ENCODE measurements at places on chromosomes 5 and 9.

DNA sequence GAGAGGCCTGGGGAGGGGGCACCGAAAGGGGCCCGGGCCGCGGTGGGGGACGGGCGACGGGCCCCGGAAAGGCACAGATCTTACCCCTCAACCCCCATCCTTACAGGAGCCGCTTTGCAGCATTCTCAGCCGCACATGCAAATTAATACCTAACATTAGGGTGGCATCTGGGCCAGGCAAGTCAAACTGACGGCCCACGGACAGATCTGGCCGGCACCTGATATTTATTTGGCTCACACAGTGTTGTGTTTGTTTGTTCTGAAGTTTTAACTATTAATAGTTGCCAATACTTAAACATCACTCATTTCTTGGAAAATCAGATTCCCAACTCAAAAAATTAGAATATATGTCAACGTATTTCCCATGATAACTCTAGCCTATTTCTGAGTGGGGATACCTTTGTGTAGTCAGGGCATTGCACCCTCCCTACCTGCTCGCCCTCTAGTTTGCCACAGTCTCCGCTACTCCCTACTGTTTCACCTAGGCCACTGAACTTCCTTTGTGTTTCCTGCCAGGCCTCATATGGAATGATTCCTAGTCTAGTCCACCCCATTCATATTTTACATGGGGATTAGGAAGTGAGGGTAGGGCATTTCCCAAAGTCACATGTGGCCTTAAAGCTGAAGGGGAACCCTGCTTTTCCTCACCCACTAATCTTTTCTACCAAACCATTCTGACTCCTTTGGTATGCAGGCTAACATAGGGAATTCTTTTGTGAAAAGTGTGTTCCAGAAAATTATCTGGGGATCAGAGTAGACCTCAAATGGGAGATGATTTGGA lies 71.9 kb upstream of the LARP1 start:
- DNase-seq, result no peak

GRCh38 chr9:95817205-95817604 lies 58.3 kb upstream of the ERCC6L2 start:
- DNase-seq, result no peak

GRCh38 chr5:143066556-143067281 lies 296.5 kb downstream of the ARHGAP26 start:
- peak; percentile 8 for DNase-seq

DNA sequence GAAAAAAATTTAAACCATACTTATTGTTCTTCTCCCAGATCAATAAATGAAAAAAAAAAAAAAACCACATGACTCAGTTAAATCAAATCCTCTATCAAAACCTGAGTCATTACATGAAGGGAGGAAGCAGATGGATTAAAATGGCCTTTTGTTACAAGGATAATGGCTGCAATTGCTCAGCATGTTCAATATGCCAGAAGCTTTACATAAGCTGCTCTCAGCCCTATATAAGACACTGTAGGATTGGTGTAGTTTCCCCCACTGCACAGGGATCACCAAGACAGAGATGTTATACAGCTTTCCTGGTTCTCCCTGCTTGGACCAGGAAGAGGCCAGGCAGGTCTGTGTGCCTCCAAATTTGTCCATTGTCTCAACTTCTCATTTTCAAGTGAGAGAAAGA lies 101.6 kb upstream of the MAP1B start:
- no peak for DNase-seq

DNA sequence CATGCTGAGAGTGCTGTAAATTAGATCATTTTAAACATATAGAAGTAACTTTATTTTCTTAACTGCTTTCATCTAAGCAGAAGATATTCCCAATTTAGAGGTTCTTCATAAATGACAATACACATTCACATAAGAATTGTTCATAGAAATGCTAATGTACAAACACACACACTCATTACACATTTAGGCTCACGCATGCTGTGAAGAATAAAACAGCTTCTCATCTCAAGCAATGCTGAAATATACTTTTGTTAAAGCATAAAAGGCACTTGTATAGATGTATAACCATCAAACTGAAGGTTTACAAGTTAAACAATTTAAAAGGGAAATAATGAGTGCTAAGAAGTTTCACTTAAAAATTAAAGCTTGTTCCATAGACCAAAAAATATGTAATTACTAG lies 18.1 kb upstream of the FTMT start:
- DNase-seq, result no peak

GRCh38 chr5:122145906-122146305 lies 16.6 kb downstream of the ZNF474 start:
- DNase-seq, result no peak

DNA sequence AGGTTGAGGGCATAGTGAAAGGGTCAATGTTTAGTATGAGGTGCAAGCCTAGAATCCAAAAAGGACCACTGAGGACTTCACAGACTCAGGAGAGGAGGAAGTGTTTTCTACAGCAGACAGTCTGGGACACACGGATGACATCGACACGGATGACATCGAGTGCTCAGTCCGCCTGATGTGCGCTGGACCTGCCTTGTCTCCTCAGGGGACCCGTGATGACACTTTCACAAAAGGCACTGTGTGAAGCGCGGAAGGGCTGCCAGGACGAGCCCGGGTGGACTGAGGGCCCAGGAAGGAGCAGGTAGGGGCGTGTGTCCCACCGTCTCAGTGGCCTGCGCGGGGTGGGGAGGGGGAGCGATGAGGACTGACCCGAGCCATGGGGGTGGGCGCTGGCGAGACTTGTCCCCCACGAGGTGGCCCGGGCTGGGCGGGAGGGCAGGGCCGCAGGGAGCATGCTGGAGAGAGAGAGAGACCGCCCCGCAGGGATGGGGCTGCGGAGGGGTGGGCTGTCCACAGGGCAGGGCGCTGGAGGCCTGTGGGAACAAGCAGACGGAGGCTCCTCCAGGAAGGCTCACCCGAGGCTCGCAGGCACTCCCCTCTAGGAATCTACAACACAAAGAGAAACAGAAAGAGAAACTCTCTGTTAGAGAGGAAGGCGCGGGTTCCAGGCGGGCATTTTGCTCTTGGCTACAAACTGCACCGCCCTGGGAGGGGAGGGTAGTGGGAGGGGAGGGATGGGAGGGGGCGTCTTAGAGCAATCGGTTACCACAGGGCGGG lies 54.9 kb downstream of the USP20 start:
- DNase-seq, result peak; percentile 58

DNA sequence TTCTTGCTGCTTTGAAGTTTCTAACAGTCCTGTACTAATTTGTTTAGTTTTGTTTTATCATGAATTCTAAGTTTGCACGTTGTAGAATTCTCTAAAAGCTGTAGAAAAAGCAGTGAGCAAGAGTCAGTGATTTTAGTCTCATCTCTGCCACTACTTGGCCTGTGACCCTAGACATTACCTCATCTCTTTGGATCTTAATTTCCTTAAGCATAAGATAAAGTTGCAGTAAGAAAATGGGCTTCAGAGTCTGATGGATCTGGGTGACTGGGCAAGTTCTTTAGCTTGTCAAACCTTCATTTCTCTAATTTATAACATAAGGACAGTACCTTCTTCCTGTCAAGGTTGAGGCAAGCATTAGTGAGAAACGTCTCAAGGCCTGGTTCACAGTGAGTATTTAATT lies 247.9 kb downstream of the DMRT2 start:
- DNase-seq, result no peak

DNA sequence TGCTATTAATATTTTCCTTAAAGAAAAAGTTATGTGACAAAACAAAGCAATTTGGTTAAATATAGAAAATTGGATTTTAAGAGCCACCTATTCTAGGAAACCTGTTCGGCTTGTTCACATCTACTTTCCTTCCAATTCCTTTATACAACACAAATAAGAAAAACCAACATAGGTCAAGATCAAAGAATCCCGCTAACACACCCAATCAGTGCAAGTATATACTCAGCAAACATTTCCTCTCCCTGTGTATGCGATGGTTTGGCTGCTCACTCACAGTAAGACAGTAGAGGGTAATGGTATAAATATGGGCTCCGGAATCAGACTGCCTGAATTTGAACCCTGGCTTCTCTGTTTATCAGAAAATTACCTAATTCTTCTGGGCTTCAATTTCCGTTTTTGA lies 757.5 kb upstream of the ZNF608 start:
- no peak for DNase-seq

GRCh38 chr5:170565072-170565471 lies 61.3 kb downstream of the KCNIP1 start:
- DNase-seq, result no peak

- DNase-seq, result no peak
These were observed 237.1 kb downstream of the DMRTA1 start for GRCh38 chr9:22683700-22684075.

- DNase-seq, result no peak
These were observed 7.9 kb upstream of the FAT2 start for GRCh38 chr5:151598984-151599383.

DNA sequence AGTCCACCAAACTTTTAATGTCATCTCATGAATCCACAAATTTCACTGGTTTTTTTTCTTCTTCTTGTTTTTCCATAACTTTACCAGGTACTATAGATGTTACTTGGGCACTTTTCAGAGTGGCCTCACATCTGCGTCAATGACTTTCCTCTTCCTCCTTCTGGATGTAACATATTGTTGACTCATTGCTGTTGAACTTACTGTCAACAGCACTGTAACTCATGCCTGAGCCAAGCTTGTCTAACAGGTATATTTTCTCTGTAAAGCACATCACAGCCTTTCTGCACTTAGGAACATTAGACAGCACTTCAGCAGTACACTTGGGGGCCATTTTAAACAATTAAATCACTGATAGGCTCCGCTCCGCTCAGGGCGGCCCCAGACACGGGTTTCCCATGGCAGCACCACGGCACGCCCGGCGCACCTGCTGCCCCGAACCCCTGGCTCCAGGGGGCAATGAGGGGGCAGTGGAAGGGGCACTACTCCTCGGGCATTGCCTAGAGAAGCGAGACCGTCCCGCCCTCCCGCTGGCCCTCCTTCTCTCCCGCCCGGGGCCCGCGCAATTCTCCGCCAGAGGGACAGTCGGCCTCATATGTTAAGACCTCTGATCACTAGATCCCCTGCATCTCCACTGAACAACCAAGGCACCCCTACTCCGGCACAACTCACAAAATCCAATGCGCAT lies 41.9 kb upstream of the SPATA31C2 start:
- no peak for DNase-seq
